NCI-H2107 (cell line): ENCODE measurements at places on chromosomes 5 and 9.

DNA sequence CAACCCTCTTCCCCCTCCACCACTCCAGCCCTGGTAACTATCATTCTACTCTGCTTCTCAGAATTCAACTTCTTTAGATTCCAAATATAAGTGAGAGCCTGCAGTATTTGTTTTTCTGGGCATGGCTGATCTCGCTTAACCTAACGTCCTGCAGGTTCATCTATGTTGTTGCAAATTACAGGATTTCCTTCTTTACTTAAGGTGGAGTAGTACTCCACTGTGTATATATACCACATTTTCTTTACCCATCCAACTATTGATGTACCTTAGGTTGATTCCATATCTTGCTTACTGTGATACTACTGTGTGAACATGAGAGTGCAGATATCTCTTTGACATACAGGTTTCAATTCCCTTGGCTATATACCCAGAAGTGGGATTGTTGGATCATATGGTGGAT lies 106.3 kb upstream of the ZNF366 start:
- DNase-seq: no peak

DNA sequence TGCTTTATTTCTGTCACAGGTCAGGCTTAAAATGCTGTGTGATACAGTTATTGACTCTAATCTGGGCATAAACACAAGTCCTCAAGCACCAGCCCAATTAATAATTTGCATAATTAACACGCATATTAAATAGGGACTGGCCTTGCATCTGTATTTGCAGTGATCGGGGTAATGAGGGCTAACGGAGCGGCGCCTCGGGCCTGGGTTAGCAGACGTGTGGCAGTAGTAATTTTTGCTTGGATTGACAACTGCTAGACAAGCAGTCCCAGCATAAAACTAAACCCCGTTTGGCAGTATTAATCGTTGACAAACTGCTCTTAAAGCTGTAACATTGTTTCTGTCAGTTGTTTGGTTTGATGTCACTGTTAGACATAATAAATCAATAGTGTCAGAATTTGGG lies 109.2 kb downstream of the PBX3 start:
- DNase-seq: no peak

DNA sequence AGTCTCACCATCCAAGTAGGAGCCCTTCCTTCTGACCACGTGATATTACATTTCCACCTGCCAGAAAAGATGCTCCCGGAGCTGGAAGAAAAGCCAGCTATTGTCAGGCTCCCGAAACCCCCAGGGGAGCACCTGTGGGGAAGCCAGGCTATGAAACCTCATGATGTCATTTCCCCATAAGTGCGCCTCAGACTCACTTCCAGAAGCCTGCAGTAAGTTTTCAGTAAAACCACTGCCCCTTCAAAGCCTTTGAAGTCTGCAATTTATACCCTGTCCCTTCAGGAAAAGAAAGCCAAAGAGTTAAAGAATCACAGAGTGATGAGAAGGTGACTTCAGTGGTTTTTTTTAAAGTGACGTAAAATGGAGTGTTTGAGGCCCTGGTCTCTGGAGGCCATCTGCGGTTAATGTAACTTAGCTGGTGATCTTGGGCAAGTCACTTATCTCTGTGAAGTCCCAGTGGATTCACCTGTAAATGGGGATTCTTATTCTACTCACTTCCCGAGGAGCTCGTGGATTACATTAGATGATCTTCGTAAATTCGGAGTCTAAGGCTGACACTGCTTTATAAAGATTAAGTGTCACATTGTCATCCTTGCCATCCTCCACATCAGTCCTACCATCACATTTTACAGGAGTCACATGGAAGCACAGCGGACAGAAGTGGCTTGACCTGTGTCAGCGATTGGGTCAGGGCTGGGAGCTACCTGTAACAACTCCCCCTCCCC lies 2.6 kb upstream of the SEMA6A start:
- no peak for DNase-seq

DNA sequence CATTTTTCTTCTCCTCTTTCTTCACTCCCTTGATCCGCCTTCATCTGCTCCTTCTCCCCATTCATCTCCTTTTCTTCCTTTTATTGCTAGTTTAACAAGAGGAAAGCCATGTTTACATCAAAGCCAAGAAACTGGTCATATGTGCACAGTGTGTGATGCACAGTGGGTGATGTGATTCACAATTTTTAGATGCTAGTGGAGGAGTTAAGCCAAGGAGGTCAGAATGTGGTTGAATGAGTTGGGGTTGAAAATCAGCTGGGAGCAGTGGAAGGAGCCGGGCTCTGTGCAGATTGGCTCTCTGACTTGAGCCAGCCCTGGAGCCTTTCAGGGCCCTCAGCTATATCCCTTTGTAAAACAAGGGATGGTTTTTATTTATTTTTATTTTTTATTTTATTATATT lies 7.3 kb downstream of the ACER2 start:
- DNase-seq: no peak

- no peak for DNase-seq
These were observed 300.7 kb downstream of the MLLT3 start for GRCh38 chr9:20321423-20322082.

DNA sequence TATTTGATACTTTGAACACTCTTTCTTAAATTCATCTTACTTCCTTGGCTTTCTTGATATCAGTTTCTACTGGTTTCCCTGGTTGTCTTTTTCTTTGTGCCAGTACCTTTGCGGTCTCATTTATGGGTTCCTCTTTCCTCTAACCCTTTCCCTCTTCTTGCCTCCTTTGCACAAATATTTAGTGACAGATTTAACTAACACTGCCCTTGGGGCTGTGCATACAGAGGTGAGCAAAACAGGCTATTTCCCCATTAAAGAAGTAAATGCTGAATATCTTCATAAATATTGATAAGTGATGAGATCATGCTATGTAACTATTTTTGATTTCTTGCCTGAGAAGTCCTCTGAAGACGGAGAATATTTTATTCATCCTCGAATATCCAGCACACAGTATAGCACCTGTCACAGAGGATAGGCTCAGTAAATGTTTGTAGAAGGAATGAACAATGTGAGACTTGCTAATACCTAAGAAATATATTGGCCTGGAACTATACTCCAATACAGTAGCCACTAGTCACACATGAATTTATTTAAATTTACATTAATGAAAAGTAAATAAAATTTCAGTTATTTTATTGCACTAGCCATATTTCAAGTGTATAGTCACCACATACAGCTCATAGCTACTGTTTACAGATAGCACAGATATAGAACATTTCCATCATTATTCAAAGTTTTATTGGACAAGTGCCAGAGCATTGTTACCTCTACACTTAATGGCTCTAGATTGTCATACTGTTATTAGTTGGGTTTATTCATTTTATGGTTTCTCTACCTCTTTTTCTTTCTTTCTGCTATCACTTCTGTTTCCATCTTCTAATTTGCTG lies 90.4 kb downstream of the RIC1 start:
- DNase-seq: no peak

GRCh38 chr9:125258832-125259534 lies 2.6 kb upstream of the GAPVD1 start:
- DNase-seq: no peak

DNA sequence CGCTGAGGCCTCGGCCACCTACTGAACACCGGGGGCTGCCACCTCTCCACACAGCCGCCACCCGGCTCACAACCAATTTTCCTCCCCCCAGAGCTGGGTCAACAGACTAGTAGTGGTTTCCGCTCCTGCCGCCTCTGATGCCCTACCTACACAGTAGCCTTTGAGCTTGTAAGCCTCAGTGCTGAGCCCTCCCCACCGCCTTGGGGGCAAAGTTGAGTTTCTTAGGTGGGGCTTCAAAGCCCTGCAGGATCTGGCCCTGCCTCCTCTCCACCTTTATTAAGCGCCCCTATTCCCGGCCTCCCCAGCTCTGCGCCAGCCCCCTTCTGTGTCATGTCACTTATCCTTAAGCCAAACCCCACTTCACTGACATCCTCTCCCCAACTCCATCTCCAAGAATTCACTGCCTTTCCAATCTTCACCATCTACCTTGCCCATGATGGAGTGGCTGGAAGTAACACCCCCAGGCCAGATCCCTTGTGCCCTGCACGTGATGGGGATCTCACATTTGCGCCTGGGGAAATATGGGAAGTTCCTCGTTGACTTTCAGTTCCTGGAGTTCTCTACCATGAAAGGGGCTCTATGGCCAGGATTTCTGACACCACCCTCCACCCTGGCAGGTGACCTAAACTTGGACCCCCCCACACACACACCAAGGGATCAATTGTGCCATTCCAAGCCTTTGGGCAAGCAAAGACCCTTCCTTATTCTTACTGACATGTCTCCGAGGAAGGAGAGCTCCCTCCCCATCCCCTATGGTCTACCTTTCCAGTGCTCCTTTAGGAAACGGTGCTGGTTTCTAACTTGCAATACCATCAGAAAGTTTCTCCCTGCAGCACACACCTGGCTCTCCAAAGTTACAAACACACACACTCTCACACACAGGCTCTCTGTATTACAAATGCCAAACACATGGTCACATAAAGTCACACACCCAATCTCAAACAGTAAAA lies 2.7 kb upstream of the CNTFR start:
- no peak for DNase-seq

DNA sequence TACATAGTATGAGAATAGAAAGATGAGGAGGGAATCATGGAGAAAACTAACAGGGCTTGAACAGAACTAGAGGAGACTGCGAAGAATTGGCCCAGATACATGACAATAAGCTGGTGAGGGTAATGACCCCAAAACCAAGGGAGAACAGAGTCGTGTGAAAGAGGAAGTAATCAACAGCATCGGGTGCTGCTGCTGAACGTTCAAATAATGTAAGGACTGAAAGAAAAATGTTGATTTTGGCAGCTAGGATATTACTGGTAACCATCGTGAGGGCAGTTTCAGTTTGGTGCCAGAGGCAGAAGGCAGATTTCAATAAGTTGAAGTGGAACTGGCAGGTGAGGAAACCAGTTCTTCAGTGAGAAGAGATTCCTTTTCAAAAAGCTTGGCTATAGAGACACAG lies 66.8 kb upstream of the SMC2 start:
- no peak for DNase-seq

GRCh38 chr5:126481243-126481642 lies 58.0 kb downstream of the GRAMD2B start:
- DNase-seq: no peak

- DNase-seq: no peak
These were observed 439.9 kb upstream of the KLF4 start for GRCh38 chr9:107929443-107929842.

DNA sequence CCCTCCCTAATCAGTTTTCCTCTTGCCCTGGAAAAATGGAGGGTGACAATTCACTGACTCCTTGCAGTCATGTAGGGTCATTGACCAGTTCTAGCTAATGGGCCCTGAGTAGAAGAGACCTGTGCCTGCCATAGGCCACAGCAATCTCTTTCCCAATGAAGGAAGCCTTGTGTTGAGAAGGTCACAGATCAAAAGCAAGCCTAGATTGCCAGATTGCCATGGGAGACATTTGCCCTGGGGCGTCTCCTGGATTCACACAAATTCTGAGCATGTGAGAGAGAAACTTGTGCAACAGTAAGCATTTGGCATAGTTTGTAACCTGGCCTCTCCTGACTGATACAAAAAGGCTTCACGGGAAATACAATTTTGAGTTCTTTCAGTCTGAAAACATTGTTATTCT lies 148.0 kb downstream of the NUDT12 start:
- DNase-seq: no peak

DNA sequence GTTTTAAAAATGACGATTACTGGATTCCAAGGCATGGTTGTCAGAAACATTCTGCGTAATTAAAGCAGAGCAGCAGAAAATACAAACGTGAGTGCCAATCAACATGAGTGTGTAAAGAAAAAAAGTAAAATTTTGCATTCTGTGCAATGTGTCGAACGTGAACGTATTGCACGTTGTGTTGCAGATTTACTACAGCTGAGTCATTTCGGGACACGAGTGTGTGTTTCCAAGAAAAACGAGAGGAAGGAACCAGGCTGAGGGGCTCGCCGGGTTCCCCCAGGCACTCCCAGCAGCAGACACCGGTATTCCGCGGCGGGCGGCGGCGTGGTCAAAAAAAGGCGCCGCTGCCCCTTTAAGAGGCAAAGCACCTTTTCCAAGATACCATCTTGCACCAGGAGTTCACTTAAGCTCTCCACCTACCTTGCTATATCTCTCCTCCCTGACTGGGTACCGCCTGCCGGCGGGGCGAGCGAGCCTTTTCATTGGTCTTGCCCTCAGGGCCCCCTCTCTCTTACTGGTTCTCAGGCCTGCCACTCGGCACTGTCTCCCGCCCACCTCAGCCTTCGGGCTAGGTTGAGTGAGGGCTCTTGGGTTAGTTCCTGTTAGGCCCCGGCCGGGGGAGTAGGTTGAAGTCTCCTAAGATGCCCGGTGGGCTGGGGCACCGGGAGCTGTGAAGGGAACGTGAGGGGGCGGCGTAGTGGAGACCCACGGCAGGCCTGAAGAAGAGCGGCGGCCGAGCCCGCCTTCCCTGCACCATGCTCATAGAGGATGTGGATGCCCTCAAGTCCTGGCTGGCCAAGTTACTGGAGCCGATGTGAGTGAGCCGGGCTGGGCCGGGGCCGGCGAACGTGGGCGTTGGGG lies at the start of gene RBM27:
Gene RBM27, plus strand, starts transcription at position 595 of the 861 bp plus-strand sequence. Its CDS starts 161 bp downstream, at position 756.
- DNase-seq: peak; percentile 78

DNA sequence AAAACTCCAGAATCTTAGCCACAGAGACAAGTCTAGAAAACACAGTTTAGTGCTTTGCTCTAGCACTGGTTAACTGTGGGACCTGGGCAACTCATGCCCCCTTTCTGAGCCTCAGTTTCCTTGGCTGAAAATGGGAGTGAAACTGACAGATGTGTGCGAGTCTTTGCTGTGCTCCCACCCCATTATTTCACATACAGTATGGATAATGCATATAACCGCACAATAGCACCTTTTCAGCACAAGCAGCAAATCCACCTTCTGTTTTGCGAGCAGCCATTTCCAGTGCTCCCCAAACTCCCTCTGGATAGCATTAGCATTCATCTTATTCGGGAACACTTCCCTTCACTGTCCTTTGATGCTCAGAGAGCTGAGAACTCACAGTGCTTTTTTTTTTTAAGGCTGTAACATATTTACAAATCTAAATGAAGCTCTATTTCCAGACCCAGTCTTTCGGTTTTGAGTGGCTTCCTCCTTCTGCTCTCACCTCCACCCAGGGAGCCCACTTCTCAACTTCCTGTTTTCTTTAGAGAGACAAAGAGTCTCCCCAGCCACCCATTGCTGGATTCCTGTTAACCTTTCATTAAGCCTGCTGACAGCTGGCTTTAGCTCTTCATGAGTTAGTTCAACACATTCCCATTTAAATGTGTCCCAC lies 49.2 kb downstream of the TIMD4 start:
- peak; percentile 75 for DNase-seq

DNA sequence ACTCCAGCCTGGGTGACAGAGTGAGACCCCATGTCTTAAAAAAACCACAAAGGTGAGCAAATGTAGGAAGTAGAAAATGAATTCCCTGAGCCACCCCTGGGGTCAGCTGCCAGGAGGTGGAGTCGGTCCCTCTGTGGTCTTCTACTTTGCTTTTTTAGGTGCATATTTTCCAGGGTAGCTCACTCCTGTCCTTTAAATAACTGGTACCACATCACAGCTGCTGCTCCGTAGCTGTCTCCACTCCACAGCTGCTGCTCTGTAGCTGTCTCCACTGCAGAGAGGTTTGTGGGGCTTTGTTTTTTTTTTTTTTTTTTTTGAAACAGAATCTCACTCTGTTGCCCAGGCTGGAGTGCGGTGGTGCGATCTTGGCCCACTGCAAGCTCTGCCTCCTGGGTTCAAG lies 8.9 kb downstream of the WDR5 start:
- no peak for DNase-seq
